Stimulated activated CD8-positive, alpha-beta memory T cell treated with anti-CD3 and anti-CD28 coated beads, Interleukin-7, amount 100 ng/mL, for 48 hours (primary cell): ENCODE measurements at places on chromosomes 4 and X.

DNA sequence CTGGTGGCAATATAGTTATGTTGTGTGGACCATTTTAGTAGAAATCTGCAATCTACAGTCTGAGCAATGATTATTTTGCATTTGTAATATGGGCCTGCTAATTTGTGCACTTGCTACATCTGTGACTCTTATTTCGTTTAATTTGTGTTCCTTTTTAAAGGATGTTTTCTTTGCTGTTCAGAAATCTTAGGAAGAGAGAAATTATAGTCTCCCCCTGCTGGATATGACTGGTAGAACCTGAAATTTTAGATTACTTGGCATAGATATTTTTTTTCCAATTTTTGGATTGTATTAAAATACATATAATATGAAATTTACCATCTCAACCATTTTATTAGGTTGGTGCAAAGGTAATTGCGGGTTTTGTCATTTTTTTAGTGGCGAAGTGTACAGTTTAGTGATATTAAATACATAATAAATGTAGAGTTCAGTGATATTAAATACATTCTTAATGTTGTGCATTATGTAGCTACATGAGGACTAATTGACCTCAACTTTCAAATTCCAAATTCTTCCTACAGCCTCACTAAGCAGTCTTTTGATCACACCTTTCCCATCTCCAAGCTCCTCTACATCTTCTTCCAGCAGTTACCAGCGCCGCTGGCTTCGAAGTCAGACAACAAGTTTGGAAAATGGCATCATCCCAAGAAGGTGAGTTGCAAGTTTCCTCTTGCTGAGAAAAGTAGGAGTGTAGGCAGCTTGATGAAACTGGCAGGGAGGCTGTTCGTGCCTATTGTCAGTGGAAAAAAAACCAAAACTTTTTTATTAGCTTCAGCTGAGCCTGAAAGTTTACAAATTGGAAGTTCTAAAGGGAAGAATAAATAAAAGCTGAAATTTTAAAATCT, 82.2 kb downstream of the FNIP2 start:
- no peak for DNase-seq

- no peak for DNase-seq
Measured at GRCh38 chrX:36898301-36898700, 109.9 kb upstream of the FAM47C start.

DNA sequence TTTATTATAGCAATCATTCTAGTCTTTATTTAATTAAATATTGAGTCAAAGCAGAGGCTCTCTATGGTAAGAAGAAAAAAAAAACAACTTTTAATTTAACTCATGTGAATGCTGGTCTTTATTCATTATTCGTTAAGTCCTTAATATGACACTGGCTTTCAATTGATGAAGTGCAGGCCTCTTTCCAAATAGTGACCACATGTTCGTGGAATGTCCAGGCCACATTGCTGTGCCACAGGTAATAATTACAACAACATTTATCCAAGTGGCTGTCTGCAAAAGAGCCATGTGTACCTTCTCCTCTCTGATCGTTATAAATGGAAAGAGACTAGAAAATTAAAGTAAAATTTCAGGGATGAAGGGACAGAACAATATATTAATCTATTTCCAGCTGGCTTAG, 220.1 kb upstream of the PABPC4L start:
- no peak for DNase-seq

GRCh38 chr4:137609718-137610430, 77.6 kb upstream of the PCDH18 start:
- no peak for DNase-seq

DNA sequence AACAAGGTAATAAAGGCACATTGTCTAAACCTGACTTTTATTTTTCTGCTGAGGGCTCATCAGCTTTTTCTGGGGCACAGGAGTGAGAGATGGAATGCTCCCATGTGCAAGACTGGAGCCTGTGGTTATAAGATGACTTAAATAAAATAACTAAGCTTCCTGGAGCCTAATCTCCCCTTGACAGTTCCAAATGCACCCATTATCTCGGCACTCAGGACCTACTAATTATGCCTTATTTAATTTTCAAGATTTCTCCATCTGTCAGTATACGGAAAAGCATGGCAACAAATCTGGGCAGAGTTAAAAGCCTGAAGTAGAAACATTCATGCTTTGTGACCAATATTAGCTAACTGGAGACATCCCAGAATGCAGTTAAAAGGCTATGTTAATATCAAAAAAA, 416.7 kb upstream of the TEX13C start:
- no peak for DNase-seq
